ENCODE measurements at places on chromosomes 4 and X.

GRCh38 chrX:72306085-72306801 lies 529 bp upstream of the CITED1 start:
- DNase-seq: no peak

DNA sequence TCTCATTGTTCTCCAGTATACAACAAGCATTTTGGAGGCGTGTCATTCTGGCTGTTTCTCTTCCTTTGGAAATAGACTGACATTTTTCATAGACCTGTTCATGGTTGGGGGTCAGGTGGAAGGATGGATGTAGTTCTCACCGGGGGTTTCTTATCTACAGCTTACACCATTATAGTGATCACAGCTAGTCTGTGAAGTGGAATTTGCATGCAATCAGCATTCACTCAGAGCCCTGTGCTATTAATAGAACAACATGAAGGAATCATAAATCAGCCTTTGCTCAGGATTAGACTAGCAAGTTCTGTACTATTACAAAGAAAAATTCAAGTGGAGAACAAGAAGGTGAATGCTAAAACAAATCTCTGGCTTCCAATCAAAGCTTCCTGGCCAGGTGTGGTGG lies 132.6 kb upstream of the PUDP start:
- no peak for DNase-seq

DNA sequence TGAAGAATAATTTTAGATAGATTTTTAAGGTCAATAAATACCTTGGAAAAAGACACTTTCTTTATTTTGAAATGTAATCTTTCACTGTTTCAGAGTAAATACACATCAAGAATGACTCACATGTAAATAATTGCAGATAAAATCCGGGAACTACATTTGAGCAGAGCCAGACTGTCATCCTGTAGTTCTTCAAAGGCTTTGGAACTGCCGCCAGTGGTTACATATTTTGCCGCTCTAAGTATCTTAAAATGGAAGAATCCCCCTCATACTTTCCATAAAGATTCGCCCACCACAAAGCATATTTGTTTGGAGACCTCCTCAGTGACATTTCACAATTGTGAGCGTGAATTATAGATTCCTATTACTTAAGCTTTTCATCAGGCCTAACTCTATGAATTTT lies 607.8 kb upstream of the ZFP42 start:
- no peak for DNase-seq

DNA sequence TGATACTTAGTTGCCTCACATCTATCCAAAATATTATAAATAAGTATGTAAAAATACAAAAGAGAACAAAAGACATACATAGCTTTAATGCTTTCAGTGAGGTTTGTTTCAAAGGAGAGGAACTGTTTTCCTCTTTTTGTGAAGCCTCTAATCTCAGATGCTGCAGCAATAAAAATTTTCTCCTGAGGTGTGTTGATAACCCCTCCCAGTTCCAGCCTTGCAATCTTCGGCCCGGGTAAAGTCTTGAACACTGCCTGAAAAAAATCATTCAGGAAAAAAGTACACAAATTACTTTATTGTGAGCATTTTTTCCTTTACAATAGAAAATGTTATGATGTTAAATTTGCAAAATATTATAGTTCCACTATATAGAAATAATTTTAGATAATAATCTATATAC lies 8.8 kb downstream of the BBS7 start:
- DNase-seq: no peak

DNA sequence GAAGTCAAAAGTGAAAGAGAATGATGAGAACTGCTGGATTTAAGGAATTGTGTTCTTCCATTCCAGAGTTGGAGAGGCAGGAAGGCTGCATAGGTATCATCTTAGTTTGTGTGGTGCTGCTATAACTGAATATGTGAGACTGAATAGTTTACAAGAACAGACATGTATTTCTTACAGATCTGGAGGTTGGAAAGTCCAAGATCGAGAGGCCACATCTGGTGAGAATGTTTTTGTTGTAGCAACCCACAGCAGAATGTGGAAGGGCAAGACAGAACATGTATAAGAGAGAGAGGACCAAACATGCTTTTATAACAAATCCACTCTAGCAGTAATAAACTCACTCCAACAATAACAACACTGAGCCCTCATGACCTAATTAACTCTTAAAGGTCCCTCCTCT lies 408.6 kb downstream of the FAM47B start:
- DNase-seq: no peak

DNA sequence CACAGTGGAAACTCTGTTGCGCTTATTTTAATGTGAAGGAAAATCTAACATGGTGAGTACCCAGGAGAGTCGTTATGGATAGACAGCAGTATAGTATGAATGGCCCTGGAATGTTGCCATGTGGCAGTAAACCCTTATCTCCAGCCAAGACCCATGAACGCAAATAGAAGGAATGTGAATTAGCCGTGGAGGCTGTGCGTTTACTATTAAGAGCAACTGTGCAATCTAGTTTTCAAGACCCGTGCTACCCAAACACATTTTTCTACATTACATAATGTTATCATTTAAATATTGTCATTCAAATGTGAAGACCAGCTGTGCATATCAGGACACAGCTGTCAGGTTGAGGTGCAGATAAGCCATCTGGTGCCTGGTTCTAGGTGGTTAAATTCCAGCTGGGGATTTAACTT lies 13.3 kb upstream of the AGA start:
- DNase-seq: no peak

DNA sequence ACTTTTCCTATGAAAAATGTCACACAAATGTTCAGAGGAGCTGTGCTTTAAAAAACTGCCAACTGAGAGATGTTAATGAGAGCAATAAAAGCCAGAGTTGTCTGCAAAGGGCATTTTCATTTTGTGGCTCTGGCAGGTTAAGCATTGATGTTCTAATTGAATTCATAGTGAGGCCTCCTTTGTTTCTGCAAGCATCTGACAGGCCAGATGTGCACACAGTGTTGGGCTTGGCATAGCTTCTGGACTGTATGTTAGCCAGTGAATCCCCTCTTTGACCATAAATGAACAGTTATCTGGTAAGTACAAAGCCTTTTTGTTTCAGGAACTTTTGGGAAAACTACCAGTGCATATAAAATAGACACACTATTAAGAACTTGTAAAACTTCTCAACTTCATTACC lies 81.9 kb downstream of the JADE3 start:
- no peak for DNase-seq

DNA sequence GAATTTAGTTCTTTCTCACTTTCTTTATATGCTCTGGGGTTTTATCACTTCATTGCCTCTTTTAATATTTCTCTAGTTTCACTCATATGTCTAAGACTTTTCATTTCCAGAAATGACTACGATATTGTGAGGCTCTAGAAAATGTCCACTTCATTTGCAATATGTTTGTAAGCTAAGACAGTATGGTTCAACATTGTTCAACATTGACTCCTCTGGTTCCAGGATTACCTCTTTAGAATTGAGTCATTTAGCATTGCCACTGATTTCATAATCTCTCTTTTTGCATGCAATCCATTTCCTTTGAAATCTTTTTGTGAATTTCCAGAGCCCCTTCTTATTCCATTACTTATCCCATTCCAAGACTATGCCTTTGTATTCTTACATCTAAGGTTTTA lies 32.3 kb downstream of the BBS12 start:
- no peak for DNase-seq

DNA sequence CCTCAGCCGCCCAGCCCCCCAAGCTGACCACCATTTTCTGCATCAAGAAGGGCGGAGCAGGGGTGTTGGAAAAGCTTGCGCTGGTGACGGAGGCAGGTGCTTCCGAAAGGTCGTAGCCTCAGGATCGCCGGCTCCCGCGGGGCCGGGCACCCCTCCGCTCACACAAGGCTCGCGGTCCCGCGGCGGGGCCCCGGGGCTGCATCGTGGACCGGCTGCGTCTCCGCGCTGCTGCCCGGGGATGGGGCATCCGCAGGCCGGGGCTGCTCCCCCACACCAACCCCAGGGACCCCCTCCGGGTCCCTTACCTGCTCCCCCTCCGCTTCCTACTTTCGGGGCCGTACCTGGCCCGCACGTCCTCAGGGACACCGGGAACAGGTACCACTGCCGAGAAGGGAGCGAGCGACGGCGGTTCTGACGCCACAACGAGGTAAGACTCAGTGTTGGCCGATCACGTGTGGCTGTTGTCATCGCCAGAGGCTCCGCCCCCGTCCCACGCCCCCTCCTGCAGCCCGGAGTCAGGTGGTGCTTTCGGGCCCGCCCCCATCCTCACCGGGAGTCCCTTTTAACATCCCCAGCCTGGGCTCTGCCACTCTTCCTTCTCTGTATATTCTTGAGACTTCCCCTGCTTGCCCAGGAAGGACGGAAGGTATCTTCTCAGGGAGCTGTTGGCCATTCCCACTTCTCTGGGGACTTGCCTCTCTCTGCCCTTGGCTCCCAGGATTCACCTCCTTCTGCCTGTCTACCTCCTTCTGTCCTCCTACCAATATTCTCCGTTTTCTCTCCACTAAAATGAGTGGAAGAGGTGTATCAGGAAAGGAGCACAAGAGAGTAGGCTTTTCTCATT lies at the start of gene BEX2:
BEX2 (minus strand) TSS at position 436 of the 844 bp plus-strand sequence. CDS start 1,014 bp downstream, outside the sequence.
- DNase-seq: peak; percentile 91

DNA sequence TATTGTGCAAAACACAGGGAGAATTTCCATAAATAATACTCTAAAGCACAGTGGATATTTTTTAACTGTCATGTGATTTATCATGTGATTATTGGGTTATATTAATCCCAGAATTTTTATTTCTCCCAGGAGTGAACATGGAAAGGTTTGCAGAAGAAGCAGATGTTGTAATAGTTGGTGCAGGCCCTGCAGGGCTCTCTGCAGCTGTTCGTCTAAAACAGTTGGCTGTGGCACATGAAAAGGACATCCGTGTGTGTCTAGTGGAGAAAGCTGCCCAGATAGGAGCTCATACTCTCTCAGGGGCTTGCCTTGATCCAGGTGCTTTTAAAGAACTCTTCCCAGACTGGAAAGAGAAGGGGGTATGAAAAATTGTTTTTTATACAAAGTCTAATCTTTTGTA lies 10.0 kb downstream of the ETFDH start:
- no peak for DNase-seq

GRCh38 chr4:100803751-100804150 lies 285.9 kb upstream of the EMCN start:
- no peak for DNase-seq

DNA sequence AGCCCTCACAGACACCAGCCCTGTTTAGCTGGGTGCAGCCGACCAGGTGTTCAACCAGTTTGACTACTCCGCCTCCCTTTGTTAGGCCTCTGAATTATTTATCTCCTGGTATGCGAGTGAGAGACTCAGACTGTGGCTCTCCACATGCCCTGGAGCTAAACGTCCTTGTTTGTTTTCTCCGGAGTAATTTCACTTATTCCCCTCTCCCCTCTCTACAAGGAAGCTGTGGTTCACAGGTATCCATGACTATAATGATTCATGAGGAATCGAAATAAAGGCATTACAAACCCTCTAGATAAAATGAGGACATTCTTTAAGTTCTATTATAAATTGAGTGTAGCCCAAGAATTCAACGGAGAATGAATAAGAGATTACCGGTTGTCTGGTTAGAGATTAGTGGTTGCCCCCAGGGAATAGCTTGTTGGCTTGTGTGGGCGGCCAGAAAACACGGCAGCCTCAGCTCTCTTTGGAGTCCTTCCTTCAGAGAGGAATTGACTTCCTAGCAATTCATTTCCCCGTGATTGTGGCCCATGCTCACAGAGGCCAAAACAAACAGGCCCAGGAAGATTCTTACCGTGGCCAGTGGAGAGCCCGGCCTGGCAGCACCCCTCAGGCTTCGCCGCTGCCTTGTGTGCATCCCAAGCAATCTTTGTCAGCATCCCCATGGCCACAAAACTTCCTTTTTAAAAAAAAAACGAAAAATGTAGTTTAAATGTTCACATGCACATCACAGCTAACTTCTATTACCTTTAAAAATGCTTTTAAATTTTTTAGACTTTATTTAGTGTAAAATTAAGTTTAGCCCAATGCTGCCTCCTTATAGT lies 60.2 kb upstream of the CBR4 start:
- no peak for DNase-seq

DNA sequence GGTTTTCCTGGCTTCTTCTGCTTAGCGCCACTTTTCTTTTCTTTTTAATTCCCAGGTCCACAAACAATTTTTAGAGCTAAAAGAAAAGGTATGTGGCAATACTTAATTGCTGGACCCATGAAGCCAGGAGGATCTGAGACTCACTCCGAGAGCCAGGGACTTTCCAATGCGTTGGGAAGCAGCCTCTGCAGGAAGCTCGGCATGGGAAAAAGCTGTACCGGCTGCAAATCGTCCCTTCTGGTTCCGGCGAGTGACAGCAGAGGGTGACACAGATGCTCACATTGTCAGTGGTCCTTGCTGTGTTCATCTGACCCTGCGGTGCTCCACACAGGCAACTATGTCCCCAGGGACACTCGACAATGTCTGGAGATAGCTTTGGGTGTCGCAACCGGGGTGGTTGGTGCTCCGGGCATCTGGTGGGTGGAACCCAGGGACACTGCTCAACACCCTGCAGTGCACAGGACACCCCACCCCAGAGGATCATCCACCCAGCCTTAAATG lies 164.0 kb downstream of the PRKX start:
- no peak for DNase-seq

- DNase-seq: no peak
Measured at GRCh38 chr4:183403961-183404360, 40.5 kb upstream of the CDKN2AIP start.

DNA sequence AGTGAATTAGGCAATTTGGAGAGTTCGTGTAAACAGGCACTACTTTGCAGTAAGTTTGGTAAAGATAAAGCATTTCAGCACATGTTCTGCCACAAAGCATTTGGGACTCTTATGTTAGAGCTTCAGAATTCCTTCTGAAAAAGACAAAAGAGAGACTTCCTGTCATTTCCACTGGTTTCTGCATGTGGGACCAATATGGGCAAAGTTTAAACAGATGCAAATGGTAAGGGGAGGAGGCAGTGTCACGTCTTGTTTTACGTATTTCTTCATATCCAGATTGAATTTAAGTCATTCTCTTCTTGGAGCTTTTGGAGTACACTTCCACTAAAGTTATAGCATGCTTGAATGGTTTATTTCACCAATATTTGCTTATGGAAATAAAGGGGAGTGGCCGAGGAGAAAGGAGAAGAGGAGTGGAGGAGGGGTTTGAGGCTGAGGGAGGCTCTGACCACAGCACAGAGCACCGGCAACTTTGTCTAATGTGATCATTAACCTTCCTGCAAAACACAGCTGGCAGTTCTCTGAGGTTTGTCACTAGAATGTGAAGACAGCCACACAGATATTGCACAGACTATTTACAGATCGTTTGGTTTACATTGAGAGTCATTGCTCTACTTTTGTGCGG lies at the start of gene APELA:
APELA (plus strand) TSS at position 479 of the 625 bp plus-strand sequence. CDS start 154 bp downstream, outside the sequence.
- DNase-seq: no peak

DNA sequence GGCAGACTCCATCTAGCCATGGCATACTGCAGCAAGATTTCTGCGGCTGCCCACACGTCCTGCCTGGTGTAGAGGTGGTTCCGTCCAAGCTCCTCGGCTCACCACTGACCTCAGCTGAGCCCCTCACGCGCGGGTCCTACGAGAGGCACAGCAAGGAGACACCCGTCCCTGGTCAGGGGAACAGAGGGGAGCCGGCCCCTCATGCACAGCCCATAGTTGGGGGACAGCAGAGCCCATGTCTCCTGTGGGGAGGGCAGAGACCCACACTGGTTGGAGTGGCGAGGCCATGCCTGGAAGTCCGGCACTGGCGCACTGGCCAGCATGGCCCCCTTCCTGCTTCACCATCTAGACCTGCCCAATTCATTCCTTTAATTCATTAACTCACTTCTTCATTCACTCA lies 80.8 kb downstream of the HTRA3 start:
- DNase-seq: no peak

- no peak for DNase-seq
Measured at GRCh38 chr4:7007944-7008343, 35.2 kb upstream of the TADA2B start.
